ENCODE measurements at places on chromosomes 2 and 18.

GRCh38 chr18:70822691-70823090 is 533.8 kb downstream of the SOCS6 start:
- DNase-seq: no peak

GRCh38 chr2:230012267-230012884 is 56.3 kb downstream of the SLC16A14 start:
- DNase-seq: no peak

GRCh38 chr2:76491503-76491902 is 780.8 kb upstream of the GCFC2 start:
- DNase-seq: no peak

DNA sequence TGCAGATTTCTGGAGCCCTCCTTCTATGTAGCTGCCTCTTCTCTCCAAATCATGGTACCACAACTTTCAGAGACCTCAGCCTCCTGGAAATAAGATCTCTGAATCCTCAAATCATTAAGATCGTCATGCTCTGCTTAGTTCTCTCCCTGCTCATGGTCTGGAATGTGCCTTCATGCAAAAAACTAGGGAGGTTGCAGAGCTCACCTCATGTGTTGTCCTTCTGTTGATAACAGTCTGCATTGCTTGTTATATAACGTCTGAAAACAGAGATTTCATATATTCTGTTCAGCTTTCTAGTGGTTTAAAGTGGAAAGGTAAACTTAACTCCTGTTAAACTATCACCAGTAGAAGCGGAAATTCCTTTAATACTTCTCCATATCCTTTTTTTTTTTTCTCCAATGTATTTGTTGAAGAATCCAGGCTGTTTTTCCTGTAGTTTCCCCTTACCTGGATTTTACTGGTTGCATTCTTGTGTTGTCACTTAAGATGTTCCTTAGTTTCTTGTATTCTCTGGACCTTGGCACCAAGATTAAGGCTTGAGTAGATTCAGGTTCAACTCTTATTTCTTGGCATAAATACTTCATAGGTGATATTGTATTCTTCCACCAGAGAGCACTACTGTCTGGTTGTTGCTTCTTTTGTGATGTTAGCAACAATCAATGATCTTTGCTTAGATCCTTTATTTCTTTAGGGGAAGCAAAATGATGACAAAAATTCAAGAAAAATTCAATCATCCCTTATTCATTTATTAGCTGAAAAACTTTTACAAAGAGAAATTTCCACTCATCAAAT is 211.3 kb downstream of the LOXHD1 start:
- DNase-seq: no peak

Measured in T follicular helper cell (primary cell).